ENCODE measurements at places on chromosomes 7 and 10.

GRCh38 chr10:70477661-70478162 is 855 bp upstream of the PALD1 start:
- peak overlapping the region; percentile 81 for H3K27ac ChIP-seq
- peaks cover 5% of the 10 kb centered on the region for H3K27me3 ChIP-seq
- H3K4me1 ChIP-seq = peaks cover 7% of the 10 kb centered on the region
- H3K4me3 ChIP-seq = peak overlapping the region; percentile 61

GRCh38 chr10:115860182-115861107 is 412.6 kb downstream of the GFRA1 start:
- no peaks in the 10 kb centered on the region for H3K4me1 ChIP-seq
- H3K36me3 ChIP-seq = no peaks in the 10 kb centered on the region
- no peaks in the 10 kb centered on the region for H3K27me3 ChIP-seq
- no peak overlapping the region for H3K27ac ChIP-seq
- H3K4me3 ChIP-seq = no peak overlapping the region
- DNase-seq = no peak

DNA sequence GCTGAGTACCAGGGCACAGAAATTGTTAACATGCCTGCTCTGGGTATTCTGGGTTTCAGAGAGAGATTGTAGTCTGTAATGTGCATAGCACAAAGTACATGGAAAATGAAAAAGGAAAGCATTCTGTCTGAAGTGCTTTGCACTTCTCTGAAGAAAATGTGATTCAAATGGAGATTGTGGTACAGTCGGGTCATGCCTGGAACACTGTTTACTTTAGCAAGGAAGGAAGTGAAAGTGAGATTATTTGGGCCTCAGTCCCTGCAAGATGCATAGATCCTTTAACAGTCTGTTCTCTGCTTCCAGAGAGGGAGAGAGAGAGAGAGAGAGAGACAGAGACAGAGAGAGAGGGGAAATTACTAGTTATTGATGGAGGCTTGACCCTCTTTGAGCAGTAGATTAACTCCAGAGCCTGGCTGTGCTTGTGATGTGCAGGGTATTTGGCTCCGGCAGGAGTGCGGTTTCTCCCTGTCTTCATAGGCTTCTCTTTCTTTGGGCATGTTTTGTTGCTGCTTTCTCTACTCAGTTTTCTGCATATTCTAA is 5.4 kb downstream of the VWC2 start:
- H3K27ac ChIP-seq = no peak overlapping the region
- H3K4me3 ChIP-seq = no peak overlapping the region
- peak; percentile 23 for DNase-seq
- H3K36me3 ChIP-seq = no peaks in the 10 kb centered on the region
- peaks cover 27% of the 10 kb centered on the region for H3K27me3 ChIP-seq

- no peaks in the 10 kb centered on the region for H3K27me3 ChIP-seq
- H3K4me3 ChIP-seq = no peak overlapping the region
- DNase-seq = peak; percentile 12
These were observed 115.8 kb downstream of the HTR7 start for GRCh38 chr10:90741926-90742565.

GRCh38 chr7:29592866-29593265 is 29.2 kb downstream of the PRR15 start:
- no peaks in the 10 kb centered on the region for H3K27me3 ChIP-seq
- H3K4me1 ChIP-seq = no peaks in the 10 kb centered on the region
- DNase-seq = no peak
- no peak overlapping the region for H3K27ac ChIP-seq
- no peak overlapping the region for H3K4me3 ChIP-seq

- DNase-seq = no peak
- peaks cover 3% of the 10 kb centered on the region for H3K4me1 ChIP-seq
- H3K4me3 ChIP-seq = no peak overlapping the region
- H3K27me3 ChIP-seq = no peaks in the 10 kb centered on the region
These were observed 48.0 kb downstream of the PITRM1 start for GRCh38 chr10:3124412-3125175.

DNA sequence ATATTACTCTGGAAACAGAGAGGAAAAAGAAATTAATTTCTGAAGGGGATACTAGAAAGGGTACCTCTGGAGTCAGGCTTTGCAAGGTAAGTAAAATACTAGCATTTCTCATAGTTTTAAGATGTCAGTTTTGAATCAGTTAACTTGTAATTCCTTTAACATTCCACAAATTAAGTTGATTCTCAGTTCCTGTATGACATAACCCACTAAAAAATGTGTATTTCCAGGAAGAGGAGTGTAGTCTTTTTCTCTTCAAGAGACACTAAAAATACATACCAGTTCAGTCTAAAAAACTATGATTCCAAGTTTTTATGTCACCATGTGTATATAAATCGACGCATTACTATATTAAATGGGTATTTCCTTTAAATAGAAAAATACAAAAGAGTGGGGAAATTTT is 113.2 kb downstream of the CDK6 start:
- no peaks in the 10 kb centered on the region for H3K27me3 ChIP-seq
- DNase-seq = no peak
- no peak overlapping the region for H3K27ac ChIP-seq

Data from lung (tissue), 17 donors.